Effector CD4-positive, alpha-beta T cell (primary cell): ENCODE measurements at places on chromosomes 13 and 19.

GRCh38 chr13:33782631-33783030, 35.3 kb upstream of the RFC3 start:
- no peak for DNase-seq

DNA sequence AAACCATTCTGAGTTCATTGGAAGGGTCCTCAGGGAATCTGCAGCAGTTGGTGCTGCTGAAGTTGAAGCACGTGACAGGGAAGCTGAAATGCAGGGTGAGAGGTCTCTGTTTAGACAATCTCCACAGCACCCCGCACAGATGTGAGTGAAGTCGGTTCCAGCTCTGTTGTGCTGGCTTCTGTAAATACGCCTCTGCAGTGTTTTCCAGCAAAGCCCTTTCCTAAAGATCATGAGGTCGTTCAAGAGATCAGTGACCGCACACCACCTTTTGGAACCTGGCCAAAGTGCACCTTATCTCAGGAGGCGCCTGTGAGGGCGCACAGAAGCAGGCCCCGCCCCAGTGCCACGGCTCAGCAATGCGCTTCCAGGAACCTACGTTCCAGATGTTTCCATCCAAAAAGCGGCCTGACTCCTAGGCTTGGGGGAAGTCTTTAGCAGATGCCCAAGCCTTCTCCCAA, 10.8 kb downstream of the CUL4A start:
- no peak for DNase-seq

GRCh38 chr13:29582171-29582570, 13.3 kb downstream of the SLC7A1 start:
- DNase-seq = no peak

DNA sequence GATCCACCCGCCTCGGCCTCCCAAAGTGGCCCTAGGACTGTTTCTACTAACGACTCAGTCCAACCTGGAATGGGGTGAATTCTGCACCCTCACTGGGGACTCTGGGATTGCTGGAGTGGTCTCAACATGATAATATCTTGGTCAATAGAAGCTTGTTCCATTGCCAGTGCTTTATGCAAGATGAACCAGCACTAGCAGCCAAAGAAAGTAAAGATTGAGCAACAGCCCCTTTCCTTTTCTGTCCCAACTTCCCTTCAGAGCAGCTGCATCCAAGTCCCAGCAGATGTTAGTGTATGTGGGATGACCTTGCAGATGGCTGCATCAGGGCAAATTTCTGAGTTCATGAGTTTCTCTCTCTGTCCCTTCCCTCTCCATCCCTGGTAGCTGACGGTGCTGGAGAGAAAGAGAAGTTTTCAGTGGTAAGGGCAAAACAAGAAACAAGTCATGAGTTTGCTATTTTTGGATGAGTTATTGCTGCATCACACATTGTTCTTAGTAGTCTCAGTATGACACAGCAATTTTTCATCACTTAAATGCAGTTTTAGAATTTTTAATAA, 183.6 kb upstream of the EDNRB start:
- DNase-seq = no peak

DNA sequence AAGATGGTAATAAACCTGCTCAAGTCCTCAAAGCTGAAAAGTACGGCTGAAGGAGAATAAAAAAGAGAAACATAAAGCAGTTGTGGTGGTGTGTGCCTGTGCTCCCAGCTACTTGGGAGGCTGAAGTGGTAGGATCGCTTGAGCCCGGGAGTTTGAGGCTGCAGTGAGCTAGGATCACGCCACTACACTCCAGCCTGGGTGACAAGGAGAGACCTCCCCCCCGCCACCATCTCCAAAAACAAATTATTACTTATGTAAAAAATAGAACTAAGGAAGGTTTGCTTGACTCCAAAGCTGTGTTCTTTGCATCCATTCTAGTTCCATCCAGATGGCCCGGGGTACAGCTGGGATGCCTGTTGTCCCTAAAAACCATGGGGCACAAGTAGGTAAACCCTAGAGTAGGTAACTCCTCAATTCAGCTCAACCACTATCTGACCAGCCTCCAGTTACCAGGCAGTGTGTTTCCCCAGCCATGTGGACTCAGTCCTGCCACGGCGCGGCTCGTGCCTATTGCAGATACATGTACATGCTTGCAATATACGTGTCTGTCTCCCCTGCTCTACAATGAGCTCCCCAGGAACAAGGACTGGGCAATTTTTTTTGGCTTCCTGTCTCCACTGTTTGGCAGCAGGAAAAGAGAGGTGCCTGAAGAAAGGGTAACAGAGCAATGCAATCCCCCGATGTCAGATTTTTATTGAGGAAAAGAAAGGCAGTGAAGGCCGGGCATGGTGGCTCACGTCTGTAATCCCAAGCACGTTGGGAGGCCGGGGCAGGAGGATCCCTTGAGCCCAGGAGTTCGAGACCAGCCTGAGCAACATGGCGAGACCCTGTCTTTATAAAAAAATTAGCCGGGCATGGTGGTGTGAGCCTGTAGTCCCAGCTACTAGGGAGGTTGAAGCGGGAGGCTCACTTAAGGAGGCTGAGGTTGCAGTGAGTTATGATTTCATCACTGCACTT, 101.3 kb downstream of the GNG7 start:
- no peak for DNase-seq

DNA sequence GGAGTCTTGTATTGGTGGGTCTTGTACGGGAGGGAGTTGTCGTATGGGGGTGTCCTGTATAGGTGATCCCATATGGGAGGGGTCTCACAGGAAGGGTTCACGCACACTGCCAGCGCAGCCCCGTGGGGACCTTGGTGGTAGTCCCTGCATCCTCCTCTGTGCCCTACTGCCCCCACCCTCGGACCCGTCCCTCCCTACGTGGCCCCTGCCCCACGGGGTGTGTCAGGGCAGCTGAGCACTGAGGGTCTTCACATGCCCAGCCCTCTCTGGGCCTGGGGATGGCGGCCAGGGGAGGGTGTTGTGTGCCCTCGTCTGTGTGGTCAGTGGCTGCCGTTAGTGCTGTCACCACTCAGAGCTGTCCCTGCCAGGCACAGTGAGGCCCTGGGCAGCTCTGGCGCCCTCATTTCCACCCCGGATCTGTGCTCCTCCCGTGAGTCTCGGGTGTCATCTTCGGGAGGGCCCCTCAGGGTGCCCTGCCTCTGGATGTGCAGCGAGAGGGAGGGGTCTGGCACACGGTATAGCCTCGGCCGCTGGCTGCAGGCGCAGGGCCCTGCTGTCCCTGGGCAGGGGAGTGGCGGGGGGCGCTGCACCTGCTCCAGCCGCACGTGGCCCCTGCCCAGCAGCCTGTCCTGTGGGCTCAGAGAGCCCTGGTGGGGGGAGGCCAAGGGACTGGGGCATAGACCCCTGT, 16.0 kb upstream of the GNA15 start:
- no peak for DNase-seq

GRCh38 chr13:20492641-20493040, 33.0 kb downstream of the CRYL1 start:
- peak; percentile 23 for DNase-seq

DNA sequence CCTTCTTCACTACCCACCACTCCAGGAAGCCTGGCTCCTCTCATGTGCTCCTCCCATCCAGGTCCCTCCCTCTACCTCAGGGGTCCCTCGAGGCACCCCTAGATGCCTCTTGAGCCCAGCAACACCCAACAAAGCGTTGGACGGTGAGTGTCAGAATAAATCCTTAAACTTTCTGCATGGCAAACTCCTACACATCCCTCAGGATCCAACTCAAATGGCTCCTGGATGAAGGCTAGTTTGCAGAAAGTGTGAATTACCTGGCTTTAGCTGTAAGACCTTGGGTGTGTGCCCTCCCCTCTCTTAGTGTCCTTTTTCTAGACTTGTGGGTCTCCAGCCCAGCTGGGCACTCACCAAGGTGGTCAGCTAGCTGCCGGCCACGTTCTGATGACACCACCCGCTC, 5.4 kb downstream of the MPV17L2 start:
- no peak for DNase-seq

DNA sequence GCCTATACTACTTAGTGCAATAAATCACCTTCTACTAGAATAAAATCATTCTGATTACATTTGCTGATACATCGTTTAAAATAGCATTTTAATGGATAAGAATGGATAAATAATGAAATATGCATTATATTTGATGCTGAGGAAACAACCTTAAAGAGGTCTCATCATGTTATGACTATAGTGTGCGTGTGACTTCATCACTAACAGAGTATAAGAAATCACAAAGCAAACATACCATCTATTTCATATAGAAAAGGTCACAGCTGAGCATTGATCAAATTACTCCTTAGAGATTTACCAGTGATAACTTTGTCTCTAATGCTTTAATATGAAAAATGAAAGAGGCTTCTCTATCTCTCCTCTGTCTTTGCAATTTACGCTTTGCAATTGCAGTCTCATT, 1620.3 kb upstream of the SLC10A2 start:
- DNase-seq = no peak

- no peak for DNase-seq
These were observed 239.7 kb upstream of the MAB21L1 start for GRCh38 chr13:35716186-35716585.

DNA sequence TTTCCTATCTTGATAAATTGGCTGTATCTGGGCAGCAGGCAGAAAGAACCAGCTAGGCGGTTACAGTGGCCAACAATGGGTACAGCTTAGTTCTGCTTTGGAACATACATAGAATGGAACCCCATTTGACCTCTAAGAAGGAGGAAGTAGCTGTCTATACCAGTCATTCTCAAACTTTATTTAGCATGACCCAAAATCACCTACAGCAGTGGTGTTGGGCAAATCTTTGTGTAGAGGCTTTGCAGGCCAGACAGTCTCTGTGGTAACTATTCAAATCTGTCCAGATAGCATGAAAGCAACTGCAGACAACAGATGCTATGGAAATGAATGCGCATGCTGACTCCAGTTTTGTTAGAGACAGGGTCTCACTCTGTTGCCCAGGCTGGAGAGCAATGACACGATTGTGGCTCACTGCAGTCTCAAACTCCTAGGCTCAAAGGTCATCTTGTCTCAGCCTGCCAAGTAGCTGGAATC, 12.0 kb upstream of the KCNC3 start:
- no peak for DNase-seq

DNA sequence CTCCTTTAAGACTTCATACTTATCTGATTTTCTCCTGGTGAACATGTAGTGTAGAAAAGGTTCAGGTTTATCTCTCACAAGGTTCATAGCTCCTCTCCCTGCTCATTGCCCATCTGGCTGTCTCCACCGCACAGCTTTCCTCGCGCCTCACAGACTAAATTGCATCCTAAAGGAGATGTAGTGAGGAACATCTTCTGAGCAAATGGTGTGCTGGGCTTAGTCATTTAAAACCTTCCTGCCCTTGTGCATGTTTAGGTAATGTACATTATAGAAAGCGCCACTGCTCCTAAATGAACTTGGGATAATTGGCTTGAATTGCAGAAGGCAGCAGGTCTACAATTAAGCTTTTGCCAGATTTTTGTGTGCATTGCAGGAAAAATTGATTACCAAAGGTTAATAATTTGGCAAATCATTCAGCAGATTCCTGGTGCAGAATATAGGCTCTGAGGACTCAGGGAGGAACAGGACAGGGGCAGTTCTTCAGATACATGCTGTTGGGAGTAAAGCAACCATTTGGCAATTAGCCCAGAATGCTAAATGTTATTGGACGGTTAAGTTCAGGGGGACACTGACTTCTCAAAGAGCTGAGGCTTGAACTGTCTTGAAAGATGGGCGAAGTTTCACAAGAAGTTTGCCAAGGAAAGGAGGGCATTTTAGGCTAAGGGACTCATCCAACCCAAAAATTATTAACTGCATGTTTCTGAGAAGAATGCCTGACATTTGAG, 108.4 kb upstream of the CLDN10 start:
- no peak for DNase-seq

GRCh38 chr13:42832341-42833096, 51.1 kb downstream of the FAM216B start:
- no peak for DNase-seq

- DNase-seq = no peak
These were observed 43.7 kb upstream of the LDLR start for GRCh38 chr19:11045536-11045935.

DNA sequence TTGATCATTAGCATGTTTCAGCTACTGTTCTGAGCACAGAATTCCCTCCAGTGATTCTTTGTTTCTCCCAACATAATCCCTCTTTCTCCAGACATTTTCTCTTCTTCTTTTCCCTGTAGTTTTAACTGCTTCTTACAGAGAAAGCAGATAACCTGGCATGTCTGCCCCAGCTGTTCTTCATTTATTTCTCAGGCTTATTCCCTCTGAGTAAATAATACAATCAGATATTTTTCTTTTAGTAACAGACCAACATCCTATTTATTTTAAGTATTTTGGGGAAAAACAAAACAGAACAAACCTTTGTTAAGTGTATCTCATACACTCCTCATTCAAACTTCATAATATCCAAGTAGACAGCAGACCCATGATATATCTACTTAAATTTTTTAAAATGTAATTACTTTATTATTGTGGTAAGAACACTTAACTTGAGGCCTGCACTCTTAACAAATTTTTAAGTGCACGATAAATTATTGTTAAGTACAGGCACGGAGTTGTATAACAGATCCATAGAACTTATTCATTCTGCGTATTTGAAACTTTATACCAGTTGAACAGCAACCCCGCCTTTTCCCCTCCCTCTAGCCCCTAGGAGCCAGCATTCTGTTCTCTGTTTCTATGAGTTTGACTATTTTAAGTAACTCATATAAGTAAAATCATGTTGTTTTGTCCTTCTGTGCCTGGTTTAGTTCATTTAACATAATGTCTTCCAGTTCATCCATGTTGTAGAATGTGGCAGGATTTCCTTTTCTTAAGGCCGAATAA, 540.0 kb downstream of the LMO7 start:
- no peak for DNase-seq

GRCh38 chr13:62060570-62060969, 644.9 kb upstream of the PCDH20 start:
- DNase-seq = no peak

DNA sequence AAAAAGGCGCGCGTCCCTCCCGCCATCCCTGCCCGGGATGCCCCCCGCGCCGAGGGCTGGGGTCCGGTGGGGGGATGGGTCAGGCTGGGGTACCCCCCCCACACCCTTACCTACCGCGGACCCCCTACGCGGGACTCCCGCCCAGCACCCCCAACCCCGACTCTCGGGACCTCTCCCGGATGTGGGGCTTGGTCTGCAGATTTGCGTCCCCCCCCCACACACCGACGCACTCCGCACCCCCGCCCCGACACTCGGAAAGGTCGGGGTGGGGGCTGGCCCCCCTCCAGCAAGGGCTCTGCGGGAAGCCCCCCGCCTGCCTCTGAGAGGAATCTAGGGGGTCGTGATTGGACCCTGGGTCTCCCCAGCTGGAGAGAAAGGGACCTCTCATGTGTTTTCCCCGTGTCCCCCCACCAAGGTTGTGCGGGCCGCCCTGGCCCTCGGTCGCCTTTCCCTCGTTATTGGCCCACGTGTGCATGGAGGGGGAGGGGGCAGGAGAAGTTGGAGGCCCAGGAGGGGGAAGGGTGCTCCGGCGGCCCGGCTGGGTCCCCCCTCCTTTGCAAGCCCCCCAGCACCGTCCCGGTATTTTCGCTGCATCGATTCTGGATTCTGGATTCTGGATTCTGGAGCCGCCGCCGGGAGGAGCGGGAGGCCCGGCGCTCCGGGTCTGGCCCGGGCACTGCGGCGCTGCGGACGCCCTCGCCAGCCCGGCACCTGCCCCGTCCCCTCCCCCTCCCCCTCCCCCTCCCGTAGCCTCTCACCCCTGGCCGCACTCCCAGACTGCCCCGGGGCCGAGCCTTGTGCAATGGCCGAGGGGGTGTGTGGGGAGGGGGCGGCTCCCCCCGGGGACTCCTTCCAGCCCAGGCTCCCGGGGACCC, 607 bp downstream of the NFIC start:
- no peak for DNase-seq
